Tibial nerve (tissue), 4 donors: ENCODE measurements at places on chromosomes 11 and 22. TPM values are rescaled to one million over a fixed set of nuclear protein-coding genes. Genes with fewer than 3 reads are reported as not detected.

RCOR2 gene
- total RNA-seq, result 0.22 TPM

DNA sequence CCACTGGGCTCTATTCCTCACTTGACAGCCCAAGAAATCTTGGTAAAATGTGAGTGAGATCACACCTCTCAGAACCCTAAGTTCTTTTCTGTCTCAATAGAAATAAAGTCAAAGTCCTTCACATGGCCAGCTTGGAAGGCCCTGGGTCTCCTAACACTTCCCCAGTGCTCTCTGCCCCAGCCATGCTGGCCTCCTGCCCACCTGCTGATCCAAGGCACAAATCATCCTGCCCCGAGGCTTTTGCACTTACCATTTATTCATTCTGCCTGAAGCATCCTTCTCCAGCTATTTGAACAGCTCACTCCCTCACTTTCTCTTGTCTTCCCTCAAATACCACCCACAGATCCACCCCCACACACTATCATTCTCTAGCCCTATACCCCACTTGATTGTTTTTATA is 26.4 kb downstream of the ISX start:
- no peaks in the 10 kb centered on the region for H3K36me3 ChIP-seq
- no peak for DNase-seq
- no peak overlapping the region for H3K4me3 ChIP-seq
- no peaks in the 10 kb centered on the region for H3K27me3 ChIP-seq
- H3K4me1 ChIP-seq, result no peaks in the 10 kb centered on the region

SUSD2 gene
- 9.6 TPM for total RNA-seq

PDGFB gene
- 22.2 TPM for total RNA-seq

DNA sequence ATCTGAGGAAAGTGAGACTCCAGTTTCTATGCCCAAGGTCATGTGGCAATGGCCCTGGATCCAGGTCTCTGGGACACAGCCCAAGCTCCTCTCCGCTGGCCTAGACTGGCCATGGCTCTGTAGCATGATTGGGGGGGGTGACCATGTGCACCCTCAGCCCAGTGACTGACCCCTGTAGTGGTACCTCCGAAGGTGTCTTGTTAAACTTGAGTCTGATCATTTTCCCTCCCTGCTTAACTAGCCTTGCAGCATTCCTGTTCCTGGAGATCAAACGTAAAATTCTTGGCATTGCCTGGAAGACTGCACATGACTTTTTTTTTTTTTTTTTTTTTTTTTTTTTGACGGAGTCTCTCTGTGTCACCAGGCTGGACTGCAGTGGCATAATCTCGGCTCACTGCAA is 1116.0 kb downstream of the TBC1D22A start:
- no peak for DNase-seq
- H3K36me3 ChIP-seq, result no peaks in the 10 kb centered on the region
- no peaks in the 10 kb centered on the region for H3K27me3 ChIP-seq
- H3K4me1 ChIP-seq, result no peaks in the 10 kb centered on the region
- H3K27ac ChIP-seq, result no peak overlapping the region

DNA sequence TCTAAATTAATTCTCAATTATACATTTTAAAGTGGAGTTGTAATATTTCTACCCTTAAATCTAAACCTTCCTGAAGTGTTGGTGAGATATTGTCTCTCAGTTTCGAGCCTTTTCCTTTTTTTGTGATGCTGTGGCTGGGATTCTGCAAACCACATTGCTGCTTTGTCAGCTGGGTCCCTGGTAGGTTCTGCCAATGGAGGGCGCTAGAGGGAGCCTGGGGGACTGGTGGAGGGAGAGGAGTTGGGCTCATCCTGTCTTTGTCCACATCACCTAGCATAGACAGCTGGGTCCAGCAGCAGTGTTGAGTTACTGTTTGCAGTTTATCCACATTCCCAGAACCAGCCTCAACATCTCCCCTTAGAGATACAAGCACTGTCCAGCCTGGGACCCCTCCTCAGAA is 41.0 kb downstream of the TRAF6 start:
- DNase-seq, result no peak
- no peaks in the 10 kb centered on the region for H3K27me3 ChIP-seq
- H3K4me3 ChIP-seq, result no peak overlapping the region
- no peaks in the 10 kb centered on the region for H3K36me3 ChIP-seq
